Islet precursor cell (in vitro differentiated cells): ENCODE measurements at places on chromosomes 5 and 9.

DNA sequence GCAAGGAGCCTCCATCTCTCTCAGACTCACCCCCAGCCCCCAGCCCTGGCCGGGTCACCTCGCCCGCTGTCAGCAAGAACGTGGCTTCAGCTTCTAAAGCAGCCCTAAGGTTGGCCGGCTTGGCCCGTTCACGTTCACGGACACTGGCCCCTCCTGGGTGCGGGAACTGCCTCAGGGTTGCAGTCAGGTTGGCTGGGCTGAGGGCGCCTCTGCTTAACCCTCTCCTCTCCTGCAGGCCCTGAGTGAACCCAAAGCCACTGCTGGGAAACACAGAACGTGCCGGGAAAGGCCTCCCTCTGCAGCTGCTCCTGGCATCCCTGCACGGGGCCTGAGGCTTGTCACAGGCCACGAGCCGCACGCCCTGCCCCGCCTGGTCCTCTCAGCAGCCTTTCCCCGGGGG, 40.1 kb upstream of the UBAC1 start:
- DNase-seq = peak; percentile 72

DNA sequence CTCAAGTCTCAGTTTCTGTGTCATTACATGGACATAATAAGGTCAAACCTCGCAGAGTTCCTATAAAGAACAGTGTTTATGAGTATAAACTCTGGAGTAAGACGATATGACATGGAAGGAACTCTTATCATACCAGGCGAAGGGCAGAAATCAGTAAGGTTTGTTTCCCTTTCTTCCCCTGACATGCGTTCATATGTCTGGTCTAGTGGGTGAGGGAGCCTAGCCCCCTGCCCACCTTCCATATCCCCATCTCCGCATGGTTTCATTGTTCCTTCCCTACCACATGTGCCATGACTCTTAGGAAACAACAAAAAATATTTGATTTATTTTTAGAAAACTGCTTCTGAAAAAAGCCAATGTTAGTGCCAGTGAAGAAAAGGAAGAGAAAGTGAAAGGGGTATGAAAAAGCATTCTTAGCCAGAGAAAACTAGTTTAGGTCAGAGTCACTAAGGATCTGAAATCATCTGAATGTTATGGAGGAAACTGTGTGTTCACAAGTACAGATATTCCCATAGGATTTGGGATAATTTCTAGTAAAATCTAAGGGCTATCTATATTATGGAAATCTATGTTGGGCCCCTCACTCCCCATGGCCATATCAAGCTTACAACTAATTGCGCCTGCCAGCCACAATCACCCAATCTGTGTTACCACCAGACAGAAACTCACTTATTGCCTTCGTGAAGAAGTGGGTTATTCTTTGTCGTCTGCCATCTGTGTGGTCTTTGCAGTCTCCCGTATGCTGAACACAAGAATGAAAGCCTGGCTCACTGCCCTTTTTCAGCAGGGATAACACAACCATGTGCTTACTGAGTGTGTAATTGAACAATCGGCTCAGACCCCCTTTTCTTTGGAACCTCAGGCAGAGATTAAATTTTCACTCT, 19.9 kb upstream of the HMHB1 start:
- no peak for DNase-seq

- DNase-seq = no peak
These were observed 66.8 kb downstream of the ZNF608 start for GRCh38 chr5:124679578-124680199.

DNA sequence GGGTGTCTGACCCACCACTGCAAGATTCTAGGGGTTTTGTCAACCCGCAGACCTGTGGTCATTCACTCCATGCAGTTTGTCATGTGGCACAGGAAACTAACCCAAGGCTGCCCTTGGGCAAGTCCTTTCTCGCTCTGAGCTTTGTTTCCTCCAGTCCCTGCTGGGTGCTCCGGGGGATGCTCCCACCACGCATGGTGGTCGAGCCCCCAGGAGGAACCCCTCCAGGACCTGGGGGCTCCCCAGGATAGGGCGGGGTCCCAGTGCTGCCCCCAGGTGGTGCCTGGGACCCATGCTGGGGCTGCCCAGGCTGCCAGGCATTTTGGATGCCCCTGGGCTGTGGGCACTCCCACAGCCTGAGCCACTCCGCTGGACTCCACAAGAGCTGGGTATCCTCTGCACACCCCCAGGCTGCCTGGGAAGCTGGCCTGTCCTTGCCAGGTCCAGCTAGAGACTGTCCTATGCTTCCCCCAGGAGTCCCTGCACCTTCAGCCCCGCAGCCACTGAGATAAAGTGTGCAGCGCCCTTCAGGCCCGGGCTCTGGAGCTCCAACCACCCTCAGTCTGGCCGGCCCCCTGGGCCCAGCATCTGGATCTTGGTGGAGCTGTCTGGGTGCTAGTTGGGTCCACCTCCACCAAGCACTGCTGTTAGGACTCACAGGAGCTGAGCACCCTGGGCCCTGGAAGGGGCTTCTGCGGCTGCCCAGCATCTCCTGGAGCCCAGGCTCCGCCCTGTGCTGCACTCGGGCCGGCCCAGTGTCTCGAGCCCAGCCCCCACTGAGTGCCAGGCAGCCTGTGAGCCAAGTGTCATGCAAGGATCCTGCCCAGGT, 104.3 kb downstream of the PHF2 start:
- peak; percentile 54 for DNase-seq

- DNase-seq = no peak
These were observed 147.6 kb downstream of the SV2C start for GRCh38 chr5:76230711-76231285.

DNA sequence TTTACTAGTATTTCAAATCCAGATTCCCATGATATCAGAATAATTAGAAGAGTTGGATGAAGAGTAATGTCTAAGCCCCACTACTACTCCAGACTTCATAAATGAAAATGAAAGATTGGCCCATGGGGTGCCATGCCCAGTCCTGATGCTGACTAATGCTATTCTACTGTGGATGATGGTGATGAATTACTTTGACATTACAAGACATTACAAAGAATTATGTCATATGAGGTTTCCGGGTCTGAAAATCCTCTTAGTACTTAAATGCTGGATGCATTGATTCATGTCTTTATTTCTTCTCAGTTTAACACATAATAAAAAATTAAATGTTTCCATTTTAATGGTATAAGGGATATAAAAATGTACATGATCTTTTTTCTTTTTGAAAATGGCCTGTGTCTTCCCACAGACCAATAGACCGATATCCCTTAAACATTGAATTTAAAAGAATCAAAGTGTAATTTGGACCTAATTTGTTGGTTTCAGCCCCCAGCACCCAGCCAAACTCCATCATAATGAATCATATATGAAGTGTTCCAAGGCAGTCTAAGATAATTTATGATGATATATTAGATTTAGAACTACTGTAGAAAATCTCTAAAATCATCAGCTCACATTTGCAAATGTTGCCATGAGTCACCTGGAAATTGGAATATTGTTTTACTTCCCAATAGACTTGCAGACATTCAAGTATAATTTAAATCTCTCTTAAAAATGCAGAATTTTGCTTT, 223.6 kb upstream of the SGCD start:
- no peak for DNase-seq
